AG04450 (cell line): ENCODE measurements at places on chromosomes 1 and 21.

DNA sequence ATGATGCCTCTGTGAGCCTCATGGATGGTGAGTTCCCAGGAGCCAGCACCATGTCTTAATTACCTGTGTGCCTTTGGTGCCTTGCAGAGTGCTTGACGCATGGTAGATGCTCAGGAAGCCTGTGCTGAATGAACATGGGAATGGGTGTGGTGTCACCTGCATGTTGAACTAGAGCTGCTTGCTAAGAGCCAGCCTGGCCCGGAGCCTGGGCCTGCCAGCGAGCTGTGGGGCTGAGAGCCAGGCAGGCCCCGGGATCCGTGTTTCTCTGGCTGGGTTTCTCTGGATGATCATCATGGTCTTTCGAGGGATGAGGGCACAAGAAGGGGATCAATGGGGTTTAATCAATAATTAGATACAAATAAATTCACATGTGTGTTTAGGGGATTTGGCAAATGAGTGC lies 6.7 kb upstream of the TEX35 start:
- DNase-seq, result no peak

DNA sequence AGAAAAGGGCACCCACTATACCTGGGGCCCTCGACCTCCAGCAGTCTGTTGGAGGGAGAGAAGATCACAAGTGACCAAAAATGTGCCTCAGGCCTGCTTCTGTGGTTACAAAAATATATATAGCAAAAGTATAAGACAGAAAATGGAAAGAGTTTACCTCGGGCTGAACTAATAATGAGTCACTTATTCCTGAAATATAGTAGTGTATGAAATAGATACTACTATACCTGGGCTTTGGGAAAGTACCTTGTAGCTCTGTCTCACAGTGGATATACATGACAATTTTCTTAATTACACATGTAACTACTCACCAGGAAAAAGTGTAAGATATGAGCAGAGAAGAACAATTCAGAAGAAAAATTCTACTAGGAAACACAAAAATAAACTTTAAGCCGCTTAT lies 7.3 kb upstream of the APCS start:
- DNase-seq, result no peak

DNA sequence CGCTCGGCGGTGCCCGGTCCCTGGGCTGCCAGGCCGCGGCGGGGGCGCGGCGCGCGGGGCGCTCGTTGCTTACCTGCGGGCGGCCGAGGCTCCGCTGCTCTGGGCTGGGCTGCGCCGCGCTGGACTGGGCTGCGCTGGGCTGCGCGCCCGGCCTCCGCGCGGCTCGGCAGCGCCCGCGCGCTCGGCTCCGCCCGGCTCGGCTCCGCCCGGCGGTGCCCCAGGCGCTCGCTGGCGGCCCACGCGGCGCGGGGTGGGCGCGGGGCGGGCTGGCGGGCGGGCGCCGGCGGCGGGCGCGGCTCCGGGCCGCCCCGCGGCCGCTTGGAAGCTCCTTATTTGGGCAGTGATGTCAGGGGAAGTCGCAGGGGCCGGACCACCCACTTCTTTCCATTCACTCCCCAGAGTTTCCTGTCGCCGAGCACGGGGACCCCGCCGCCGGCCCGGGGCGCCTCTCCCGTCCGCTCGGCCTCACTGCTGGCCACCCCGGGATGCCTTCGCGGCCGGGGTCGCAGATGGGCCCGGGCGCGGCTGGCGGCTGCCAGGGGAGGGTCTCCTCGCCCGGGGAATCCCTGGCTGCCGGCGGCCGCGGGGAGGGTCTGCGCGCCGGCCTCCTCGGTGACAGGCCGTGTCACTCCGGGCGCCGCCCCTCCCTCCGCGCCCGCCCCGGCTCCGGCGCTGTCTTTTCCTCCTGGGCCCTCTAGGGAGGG lies 177.7 kb upstream of the EDN2 start:
- peak; percentile 51 for DNase-seq

GRCh38 chr1:219621047-219621786 lies 8.3 kb upstream of the ZC3H11B start:
- no peak for DNase-seq

- no peak for DNase-seq
Observed at GRCh38 chr1:199688133-199688676, 339.3 kb upstream of the NR5A2 start.

GRCh38 chr1:186872291-186872690 lies 43.5 kb downstream of the PLA2G4A start:
- DNase-seq, result no peak

GRCh38 chr1:97551113-97551512 lies 369.7 kb downstream of the DPYD start:
- no peak for DNase-seq

GRCh38 chr1:223751696-223752095 lies 39.4 kb downstream of the CAPN2 start:
- no peak for DNase-seq

- DNase-seq, result peak; percentile 24
Observed at GRCh38 chr1:172654535-172654934, 4.4 kb upstream of the FASLG start.

- DNase-seq, result no peak
Observed at GRCh38 chr1:50289495-50289894, 133.7 kb downstream of the DMRTA2 start.

- no peak for DNase-seq
Observed at GRCh38 chr21:45634511-45635183, 8.9 kb upstream of the PCBP3 start.

DNA sequence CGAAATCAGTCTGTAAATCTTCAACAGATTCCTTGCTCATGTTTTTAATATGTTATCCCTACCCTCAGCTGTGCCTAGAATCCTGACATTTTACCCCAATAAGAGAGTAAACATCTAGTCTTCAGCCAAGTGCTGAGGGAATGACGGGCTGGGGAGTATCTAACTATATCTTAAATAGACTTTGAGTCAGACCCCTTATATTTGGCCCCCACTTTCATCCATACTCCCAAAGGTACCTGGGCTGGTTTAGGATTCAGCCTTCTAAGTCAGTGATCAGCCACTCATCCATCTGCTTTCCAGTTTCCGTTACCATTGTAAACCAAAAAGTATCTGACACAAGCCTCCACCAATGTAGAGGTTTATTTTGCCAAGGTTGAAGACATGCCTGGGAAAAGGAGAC lies 36.1 kb upstream of the CNIH3 start:
- no peak for DNase-seq

DNA sequence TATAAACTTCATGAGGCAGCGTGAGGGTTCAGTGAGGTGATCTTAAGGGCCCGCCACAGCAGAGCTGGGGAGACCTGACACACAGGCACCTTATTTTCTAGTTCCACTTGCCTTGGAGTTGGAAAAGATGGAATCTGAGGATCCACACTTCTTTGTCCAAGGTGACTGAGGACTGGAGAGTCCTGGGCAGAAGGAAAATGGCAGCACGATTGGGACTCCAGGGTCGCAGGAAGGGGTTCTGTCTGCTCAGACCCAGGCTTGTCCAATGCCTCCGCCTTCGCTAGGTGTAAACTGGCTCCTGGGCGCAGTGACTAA lies 1.3 kb downstream of the GALE start:
- no peak for DNase-seq

DNA sequence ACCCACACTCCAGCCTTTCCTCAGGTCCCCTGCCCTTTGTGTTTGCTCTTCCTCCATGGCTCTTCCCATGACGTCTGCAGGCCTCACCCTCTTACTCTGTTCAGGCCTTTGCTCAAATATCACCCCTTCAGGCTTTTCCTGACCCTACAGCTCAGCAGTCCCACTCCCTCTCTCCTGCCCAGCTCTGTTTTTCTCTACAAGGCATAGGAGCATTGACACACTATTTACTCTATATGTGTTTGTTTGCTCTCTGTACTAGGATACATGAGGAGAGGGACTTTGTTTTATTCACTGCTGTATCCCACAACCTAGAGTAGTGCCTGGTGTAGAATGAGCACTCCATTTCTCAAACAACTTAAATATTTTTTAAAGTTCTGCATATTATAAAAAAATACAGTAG lies 107.4 kb upstream of the COA6 start:
- DNase-seq, result no peak

GRCh38 chr1:152107984-152108881 lies 7.0 kb downstream of the TCHH start:
- no peak for DNase-seq
